Activated CD4-positive, alpha-beta T cell treated with anti-CD3 and anti-CD28 coated beads for 24 hours (primary cell): ENCODE measurements at places on chromosomes 2 and 18.

- no peak for DNase-seq
Measured at GRCh38 chr2:218039171-218039570, 29.9 kb upstream of the RUFY4 start.

DNA sequence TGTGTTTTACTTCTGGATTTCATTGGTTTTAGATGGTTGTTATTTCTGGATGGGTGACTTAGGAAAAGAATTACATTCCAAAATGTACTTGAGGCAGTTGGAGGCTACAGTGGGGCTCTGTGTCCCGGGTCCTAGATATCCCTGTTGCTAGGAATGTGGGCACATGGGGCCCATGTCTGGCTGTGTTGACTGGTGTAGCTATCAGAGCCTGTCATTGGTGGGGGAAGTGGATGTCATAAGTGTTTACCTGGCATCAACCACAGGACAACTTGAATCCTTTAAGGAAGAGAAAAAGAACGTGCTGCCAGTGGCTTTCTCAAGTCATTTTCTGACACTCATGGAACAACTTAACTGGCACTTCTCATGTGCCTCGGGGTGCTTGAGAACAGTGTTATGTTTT is 30.4 kb downstream of the IL18R1 start:
- DNase-seq = no peak

DNA sequence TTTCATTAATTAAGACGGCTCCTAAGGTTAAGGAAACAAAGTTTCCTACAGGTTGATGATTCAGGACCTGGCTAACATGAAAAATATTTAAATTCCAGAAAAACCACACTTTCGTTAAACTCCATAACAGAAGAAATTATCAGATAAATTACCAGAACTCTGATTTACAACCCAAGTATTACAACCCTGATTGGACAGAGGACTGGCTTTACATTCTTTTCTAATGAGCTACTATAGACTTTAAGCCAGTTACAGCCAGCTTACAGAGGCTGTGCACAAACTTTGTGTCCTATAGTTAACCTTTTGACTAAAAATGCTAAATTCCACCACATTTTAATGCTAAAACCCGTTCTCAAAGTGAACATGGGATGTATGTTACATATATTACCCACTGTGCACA is 458.6 kb downstream of the KCNJ3 start:
- DNase-seq = no peak

- DNase-seq = no peak
Measured at GRCh38 chr2:146417942-146418341, 1426.9 kb upstream of the ACVR2A start.

DNA sequence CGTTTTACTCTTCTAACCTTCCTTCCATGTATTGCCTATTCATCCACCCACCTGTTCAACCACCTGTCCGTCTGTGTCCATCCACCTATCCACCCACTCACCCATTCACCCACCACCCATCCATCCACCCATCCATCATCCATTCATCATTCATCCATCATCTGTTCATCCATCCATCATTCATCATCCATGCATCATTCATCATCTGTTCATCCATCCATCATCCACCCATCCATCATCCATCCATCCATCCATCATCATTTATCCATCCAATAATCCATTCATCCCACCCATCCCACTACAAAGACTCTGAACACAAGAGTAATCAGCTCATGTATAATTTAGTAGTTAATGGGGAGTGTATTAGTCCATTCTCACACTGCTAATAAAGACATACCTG is 78.0 kb downstream of the ACOXL start:
- no peak for DNase-seq

- no peak for DNase-seq
Measured at GRCh38 chr2:234146087-234146826, 95.8 kb downstream of the SPP2 start.

- no peak for DNase-seq
Measured at GRCh38 chr18:45090526-45091140, 409.9 kb downstream of the SETBP1 start.

DNA sequence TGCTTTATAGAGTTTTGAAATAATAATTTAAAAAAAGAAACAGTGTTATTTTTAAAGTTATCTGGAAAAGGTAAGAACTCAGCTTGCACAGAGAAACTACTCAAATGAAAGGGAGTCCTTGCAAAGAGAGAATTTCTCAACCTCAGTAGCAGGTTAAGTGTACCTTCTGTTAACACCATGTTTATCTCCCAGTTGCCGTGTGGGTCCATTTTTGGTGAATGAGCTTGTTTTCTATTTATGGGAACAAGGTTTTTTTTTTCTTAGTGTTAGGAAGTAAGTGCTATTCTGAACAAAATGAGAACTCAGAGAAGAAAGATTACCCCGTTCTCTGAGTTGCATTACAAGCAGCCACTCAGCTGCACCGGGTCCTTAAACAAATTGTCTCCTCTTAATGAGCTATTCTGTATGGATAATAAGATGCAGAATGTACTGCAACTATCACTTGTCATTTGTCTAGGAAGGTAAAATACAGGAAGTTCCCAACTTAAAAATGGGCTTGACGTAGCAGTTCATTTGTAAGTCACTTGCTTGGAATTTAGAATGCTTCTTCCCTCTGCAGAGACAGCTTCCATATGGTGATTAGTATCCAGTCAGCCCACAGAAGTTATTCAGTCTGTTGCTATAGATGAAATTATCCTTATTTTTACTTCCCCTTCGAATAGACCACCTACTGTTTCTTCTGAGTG is 74.9 kb downstream of the LTBP1 start:
- DNase-seq = no peak

DNA sequence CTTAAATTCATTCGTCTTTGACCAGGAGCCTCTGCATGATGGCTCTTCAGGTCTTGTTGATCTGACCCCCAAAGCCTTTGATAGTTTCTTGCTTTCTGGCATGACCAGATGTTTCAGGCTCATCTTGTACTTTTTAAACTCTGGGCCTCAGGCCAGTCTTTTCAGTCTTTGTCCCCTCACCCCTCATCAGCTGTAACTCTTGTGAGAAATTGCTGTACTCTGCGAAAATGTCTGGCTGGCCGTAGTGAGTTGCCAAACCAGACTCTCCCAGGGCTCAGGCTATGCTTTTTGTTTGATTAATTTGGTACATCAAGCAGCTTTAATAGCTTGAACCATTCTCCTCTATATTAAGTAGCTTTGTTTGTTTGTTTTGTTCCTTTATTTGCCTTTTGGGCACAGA is 75.9 kb downstream of the BABAM2 start:
- no peak for DNase-seq

GRCh38 chr2:178322068-178322467 is 127.8 kb downstream of the OSBPL6 start:
- no peak for DNase-seq

GRCh38 chr2:23401427-23402204 is 16.6 kb downstream of the KLHL29 start:
- no peak for DNase-seq

DNA sequence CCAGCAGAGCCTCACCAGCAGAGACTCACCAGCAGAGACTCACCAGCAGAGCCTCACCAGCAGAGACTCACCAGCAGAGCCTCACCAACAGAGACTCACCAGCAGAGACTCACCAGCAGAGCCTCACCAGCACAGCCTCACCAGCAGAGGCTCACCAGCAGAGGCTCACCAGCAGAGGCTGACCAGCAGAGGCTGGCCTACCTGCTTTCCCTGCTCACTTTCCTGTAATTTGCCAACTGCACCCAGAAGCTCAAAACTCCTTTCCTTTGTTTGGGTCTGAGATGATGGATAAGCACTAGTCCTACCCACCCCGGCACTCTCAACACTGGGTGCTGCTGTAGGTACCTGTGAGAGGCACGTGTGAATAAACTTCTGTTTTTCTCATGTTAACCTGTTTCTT is 36.4 kb upstream of the PXDN start:
- no peak for DNase-seq

DNA sequence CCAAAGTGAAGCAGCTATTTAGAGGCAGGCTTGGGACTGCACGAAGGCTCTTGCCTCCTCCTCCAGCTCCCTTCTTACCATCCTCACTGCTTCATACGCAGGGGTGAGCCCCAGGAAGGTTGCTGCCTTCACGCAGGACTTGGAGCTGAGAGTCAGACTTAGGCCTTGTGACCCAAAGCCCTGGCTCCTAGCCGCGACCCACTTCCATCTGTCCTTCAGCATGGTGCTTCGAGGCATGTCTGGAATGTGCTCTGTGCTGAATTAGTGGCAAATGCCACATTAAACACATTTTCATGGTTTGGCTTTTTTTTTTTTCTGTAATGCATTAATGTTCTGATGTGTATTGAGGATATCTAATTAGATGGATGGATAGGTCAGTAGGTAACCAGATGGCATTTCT is 37.5 kb downstream of the ITGB1BP1 start:
- DNase-seq = no peak

GRCh38 chr18:74326231-74326630 is 10.6 kb downstream of the C18orf63 start:
- no peak for DNase-seq

- peak; percentile 44 for DNase-seq
Measured at GRCh38 chr2:28621172-28622100, 125.6 kb downstream of the PLB1 start.

GRCh38 chr18:76572518-76573247 is 77.6 kb upstream of the ZNF516 start:
- DNase-seq = no peak

DNA sequence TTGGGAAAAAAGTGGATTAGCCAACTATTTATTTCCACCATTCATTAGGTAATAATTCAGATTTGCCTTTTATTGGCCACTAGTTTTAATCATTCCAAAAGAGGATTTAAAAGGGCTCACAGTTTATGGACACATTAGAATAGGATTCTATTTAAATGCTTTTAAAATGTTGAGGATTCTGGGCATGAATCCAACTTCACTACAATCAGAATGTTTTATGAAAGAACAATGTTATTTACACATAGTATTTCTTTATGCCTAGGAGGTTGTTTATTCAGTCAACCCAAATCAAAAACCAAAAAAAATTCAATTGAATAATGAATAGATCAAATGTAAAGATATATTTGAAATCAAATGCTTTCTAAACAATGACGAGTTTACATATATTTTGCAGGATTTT is 232.2 kb downstream of the GULP1 start:
- DNase-seq = no peak

DNA sequence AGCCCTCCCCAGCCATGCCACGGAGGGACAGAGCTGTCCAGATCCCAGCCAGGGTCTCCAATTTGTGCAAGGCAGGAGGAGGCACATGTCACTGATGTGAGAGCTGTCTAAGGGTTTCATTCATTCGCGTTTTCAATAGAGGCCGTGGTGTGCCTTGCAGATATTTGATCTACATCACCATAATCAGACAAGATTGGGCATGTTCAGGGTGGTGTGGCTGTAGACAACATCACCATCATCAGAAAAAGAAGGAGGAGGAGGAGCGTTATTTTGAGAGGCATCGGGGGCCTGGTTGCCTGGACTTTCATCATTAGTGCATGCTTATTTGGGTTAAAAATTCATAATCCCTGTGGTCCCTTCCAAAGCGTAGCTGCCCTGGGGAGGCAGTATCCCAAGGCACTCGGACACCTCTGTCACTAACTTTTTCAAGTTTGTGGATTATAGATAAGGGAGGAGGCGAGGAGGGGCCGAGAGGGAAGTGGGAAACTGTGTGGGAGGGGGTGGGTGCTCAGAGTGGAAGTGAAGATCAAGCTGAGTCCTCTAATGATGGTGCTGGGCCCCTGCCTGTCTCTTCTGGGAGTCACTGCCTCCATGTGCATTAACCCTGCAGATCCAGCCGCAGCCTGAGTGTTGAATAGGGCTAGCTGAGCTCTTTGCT is 194.1 kb downstream of the CTIF start:
- DNase-seq = no peak

GRCh38 chr2:205766779-205767359 is 84.6 kb downstream of the NRP2 start:
- DNase-seq = peak; percentile 25

DNA sequence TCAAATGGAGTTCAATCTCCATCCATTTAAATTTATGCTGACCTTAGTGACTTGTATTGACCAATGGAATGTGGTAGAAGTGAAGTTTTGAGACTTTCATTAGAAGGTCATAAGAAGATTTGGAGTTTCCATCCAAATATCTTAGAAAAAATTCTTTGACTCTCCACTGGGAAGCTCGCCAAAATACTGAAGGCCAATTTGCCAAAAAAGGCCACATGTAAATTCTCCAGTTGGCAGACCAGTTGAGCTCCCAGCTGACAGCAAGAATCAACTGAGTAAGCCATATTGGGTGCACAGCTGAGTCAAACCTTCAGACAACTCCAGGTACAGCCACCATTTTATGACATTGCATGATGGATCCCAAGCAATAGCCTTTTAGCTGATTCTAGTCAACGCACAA is 228.3 kb upstream of the SETBP1 start:
- DNase-seq = no peak

- DNase-seq = no peak
Measured at GRCh38 chr18:12295389-12296086, 12.5 kb upstream of the TUBB6 start.

GRCh38 chr2:147542351-147542750 is 302.5 kb upstream of the ACVR2A start:
- no peak for DNase-seq

DNA sequence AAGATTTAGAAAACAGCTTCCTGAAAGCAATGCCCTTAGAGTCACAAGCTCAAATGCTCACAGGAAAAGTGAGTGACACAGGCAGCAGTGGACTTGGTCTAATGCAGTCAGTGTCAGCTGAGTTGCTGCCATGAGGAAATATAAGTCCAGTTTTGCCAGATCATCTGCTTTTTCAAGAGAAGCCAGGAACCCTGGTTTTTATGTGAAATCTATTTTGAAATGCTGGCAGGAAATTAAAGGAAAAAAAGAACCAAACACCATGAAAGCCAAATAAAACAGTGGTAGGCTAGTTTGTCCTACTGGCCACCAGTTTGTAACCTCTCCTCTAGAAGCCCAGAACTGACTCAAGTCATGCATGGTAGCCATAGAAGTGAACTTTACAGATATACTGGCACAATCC is 109.2 kb downstream of the THADA start:
- no peak for DNase-seq

DNA sequence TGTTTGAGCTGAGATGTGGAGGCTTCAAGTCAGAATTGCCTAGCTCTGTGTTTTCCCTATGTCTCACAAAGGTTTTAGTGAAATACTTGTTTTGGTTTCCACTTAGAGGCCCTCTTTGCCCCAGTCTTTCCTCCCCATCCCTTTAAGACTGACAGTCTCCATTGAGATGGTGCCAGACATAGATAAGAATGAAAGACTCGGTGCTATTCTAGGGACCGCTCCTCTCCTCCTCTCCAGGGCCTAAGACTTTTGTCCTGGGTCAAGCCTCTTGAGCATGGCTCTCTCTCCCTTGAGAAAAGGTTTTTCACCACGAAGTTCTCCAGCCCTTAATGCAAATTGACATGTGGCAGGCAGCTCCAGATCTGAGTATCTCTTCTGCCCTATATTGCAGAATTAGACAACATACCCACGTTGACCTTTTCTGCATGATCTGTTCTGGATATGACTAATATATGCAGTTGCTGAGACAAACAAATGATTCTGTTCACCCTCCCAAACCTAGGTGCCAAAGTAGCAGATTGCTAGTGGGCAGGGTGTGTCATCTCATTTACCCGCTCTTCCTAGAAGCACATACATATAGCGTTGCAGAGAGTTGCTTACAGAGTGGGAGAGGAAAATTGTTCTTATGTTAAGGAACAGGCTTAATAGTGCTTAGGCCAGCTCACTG is 47.5 kb upstream of the ACSL3 start:
- DNase-seq = no peak

GRCh38 chr2:224736227-224736626 is 20.1 kb upstream of the CCDC195 start:
- no peak for DNase-seq
